ENCODE measurements at places on chromosomes 13 and 19.

DNA sequence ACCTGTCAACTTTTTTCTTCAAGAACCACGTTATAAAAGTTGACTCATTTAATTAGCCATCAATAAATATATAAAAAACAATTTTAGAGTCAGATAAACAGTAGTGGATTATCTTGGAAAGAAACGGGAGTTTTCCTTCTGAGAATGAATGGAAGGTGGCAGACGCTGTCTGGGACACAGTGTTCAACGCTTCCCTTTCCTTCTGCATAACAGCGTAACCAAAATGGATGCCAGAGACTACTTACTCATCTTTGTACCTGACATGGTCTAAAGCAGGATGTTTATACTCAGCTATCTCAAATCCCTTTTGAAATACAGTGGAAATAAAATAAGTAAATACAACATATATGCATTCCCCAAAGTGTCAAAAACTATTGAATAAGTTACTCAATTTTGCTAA is 195.2 kb downstream of the LHFPL6 start:
- no peak for ATAC-seq

DNA sequence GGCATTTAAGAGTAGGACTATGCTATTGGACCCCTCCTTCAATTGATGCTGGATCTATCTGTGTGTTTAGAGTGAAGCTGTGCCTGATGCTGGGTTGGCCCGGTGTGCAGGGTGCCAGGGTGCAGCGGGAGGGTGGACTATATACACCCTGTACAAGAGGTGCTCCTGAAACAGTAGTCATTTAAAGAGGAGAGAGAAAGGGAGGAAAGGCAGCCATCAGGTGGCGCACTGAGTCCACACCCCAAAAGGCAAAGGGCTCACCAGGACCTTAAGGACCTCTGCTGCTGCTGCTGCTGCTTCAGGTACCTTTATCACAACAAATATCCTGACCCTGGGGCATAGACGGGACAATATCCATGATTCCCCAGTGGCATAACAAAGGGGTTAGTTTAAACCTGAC is 39.4 kb downstream of the ZNF136 start:
- no peak for ATAC-seq

DNA sequence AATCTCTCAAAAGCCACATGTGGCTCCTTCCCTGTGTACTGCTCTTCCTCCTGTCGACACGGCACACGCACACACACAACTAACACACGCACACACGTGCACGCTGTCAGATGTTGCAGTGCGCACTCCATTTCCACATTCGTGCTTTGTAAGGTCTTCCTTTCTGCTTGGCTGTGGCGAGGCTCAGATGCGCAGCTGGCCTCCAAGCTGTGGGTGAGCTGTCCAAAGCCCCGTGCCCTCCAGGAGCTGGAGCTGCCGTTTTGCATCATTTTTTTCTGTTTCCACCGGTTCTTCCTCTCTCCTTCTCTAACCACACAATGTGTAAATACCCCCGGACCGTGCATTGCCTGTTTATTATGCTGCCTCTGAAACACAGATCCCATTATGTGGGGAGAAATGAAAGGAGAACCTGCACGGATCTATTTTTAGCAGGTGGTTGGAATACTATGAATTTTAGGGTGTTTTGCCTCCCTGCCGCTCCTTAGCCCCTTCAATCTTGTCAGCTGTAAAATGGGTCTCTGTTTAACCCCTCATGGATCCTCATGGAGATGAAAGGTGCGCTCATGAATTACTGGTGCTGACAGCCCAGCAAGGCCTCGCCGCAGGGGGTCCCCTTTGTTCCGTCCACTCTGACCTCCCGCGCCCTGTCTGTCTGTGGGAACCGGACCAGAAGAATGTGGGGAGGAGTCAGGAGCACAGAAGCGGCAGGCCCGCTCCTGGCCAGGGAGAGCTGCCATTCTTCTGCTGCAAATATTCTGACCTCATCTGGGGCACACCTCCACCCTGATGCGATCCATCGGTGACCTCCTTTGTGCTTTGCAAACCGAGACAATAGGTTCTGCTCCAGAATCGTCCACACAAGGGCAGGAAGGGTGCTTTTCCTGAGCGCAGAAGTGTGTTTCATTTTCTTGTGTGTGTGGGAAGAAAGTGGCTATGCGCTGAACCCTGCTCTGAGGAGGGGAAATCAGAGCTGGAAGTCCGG is 137.7 kb downstream of the SOX1 start:
- ATAC-seq: no peak

GRCh38 chr19:50184196-50184595 is 19.2 kb upstream of the MYH14 start:
- no peak for ATAC-seq

GRCh38 chr19:49895566-49896297 is 955 bp downstream of the IL4I1 start:
- ATAC-seq: no peak

DNA sequence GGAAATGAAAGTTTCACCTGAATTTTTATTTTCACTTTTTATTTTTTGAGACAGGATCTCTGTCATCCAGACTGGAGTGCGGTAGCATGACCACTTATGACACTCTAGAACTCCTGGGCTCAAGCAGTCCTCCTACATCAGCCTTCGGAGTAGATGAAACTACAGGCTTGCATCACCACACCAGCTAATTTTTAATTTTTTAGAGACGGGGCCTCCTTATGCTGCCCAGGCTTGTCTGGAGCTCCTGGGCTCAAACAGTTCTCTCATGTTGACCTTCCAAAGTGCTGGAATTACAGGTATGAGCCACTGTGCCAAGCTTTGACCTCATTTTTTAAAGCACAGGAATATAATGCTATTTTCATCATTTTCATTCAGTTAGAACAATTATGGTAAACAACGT is 297.0 kb upstream of the KLHL1 start:
- ATAC-seq: no peak

DNA sequence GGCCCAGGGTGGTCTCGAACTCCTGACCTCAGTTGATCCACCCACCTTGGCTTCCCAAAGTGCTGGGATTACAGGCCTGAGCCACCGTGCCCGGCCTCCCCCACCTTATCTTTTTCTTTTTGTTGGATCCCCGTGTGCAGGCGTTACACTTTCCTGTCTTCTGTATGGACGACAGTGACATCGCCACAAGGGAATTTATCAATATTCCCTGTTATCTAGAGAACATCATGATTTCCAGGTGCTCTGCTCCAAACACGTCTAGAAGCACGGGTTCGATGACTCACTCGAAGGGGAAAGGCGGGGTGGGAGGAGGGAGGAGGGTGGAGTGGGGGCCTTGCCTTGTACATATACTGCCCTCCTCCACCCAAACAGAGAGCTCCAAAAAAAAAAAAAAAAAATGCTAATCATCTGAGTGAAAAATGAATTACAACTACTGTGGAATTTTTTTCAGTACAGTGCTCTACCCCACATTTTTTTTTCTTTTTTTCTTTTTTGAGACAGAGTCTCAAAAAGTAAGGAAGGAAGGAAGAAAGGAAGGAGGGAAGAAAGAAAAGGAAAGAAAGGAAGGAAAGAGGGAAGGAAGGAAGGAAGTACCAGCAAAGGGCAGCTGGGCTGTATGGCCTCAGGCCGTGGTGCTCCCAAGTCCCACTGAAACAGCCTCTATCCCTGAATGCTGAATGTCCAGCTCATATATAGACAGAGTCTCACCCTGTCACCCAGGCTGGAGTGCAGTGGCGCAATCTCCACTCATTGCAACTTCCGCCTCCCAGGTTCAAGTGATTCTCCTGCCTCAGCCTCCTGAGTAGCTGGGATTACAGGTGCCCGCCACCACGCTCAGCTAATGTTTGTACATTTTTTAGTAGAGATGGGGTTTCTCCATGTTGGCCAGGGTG is 36.8 kb downstream of the INSR start:
- ATAC-seq: no peak

DNA sequence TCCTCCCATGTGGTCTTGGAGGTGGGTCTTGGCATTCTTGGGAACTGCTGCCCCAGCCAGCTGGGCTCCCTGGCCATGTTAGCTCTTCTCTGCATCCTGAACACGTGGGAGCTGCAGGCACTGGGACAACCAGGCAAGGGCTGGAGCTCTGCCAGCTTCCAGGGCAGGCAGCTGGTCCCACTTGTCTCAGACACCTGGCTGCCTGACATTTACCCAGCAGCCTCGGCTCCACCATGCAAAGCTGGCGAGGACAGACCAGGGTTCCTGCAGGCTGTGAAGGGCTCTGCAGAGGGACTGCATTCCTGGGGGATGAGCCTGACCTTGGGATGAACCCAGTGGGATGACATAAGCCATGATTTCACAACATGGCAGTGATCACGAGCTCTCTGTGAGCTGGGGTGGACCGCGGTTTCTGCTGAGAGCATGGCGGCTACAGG is 99.0 kb upstream of the TSHZ3 start:
- ATAC-seq: no peak

- no peak for ATAC-seq
Observed at GRCh38 chr19:13057744-13058143, 44.9 kb downstream of the LYL1 start.

- no peak for ATAC-seq
Observed at GRCh38 chr13:110156301-110157049, 150.5 kb downstream of the COL4A1 start.

GRCh38 chr19:36093146-36093662 is 17.7 kb upstream of the OVOL3 start:
- no peak for ATAC-seq

DNA sequence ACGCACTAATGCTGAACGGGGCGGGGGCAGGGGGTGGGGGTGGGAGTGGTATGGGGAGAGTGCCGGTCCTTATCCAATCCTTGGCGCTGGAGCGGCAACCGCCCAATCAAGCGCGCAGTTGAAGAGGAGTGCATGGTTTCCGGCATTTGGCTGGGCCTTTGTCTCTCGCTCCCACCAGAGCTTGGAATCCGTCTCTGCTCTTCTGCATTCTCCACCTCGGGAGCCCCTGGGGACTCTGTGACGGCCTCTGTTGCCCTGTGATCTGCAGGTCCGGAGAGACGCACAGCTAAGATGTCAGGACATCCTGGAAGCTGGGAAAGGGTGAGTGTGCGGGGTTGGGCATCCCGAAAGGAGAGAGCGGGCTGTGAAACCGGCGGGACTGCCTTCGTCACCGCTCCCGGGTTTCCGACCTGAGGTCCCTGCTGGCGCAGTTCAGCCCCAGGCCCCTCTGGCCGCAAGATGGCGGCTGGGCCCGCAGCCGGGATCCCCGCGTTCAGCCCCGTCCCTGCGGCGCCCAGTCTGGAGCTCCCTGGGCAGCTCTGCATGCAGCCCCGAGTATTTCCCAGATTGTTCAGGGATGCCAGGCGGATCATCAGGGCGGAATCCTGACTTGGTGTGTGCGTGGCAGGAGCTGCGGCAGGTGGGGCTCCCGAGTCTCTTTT is 53.6 kb upstream of the ZNF254 start:
- peak; percentile 98 for ATAC-seq

Data from SK-N-SH treated with all-trans-retinoic acid at 6 μM for 48 hours (cell line).